Fibroblast of skin of left quadriceps (primary cell): ENCODE measurements at places on chromosomes 4 and X.

DNA sequence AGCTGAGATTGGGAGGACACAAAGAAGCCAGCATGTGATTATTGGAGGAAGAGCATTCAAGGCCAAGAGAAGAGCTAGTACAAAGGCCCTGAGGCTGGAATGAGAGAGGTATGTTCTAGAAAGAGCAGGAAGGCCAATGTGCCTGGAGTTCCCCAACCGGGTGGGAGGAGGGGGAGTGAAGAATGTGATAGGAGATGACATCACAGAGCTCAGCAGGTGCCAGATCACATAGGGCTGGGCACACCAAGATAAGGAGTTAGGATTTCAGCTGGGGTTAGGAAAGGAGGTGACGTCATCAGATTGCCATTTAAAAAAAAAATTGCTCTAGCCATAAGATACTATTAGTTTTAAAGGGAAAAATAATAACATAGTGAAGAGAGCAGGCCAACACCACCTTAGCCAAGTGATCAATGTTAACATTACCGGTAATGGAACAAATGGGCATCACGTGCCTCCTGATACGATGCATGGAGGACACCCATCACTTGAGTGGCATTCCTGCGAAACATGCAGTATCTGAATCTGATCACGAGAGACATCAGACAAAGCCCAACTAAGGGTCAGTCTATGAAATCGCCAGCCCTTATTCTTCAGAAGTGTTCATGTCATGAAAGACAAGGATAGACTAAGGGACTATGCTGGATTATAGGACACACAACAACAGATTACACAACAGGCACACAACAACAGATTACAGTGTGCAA, 344.3 kb downstream of the BCOR start:
- DNase-seq = no peak

DNA sequence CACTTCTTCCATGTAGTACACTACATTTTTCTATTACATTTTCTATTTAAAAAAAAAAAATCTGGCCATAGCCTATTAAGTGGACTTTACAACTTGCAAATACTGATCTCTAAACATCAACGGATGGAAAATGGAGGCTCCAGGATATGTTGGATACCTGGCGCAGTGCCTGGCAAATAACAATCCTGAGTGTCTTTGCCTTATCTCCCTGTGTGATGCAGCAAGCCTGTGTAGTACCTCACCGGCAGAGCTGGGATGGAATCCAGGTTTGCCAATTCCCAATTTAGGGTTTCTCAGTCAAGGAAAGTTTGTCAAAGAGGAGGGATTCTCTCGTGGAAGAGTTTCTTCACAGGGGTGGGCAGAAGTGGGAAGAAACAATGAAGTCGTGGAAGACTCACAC, 93.2 kb downstream of the KDR start:
- DNase-seq = no peak

GRCh38 chrX:96438803-96439202, 245.8 kb upstream of the DIAPH2 start:
- no peak for DNase-seq

GRCh38 chrX:64580605-64581004, 185.4 kb upstream of the MTMR8 start:
- no peak for DNase-seq

DNA sequence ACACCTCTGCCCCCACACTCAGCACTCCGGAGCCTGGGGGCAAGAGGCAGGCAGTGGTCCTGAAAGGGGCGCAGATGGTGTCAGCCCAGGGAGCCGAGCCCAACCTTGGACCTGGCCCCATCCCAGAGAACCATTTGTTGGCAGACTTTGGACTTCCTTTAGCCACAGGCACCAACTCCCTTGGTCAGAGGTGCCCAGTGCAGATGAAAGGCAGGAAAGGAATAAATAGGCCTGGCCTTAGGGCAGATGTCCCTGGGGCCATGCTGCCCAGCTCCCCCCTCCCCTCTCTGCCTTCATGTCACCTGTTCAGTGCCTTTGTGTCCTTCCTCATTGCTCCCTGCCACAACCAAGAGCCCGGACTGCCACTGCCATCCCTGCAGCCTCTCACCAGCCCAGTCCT, 52.8 kb downstream of the SEL1L3 start:
- no peak for DNase-seq

GRCh38 chr4:13990596-13991589, 363.4 kb upstream of the BOD1L1 start:
- no peak for DNase-seq

GRCh38 chrX:54044877-54045338, 635 bp upstream of the PHF8 start:
- no peak for DNase-seq

DNA sequence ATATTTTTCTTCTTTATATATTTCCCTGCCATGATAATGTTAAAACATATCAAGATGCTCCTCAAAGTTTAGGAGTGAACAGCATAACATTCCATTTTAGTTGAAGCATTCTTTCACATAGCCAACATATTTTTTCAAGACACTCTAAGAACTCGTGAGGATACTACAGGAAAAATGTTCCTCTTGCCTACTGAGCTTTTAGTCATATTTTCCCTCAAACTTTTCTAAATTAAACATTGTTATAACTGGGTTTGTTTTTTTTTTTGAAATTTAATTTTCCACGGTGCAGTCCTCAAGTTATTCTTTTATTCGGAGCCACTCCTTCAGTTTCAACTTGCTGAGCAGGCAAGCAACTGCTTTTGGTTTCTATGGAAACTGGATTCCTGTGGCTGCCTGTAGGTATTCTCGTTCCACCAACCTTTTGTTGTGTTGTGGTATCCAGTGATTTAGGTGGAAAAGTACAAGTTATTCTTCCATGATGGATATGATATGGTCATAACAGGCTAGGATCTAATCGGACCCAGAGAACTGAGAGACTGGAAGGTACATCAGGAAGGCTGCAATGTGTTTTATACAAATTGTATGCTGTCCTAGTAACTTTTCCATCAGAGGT, 248.0 kb downstream of the TRIML1 start:
- no peak for DNase-seq

DNA sequence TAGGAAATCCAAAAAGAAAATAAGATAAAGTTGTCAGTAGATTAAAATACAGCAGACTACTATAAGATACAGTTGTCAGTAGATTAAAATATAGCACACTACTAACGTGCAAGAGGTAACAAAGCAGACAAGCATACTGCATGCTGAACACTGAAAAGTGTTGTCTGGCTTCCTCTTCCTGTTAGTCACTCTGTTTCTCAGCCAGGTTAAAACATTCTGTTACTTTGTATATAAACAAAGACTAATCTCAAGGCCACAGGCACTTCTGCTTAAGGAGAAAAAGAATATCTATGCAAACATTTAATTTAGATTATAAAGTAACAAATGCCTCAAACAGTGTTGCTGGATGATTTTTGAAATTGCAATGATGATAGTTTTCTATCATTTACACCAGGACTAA, 41.0 kb upstream of the SCD5 start:
- DNase-seq = no peak

- DNase-seq = no peak
Observed at GRCh38 chrX:131958724-131959123, 64.4 kb upstream of the STK26 start.

- peak; percentile 23 for DNase-seq
Observed at GRCh38 chrX:132127743-132128142, at the start of gene FRMD7. FRMD7 (minus strand) TSS chrX:132128020; CDS start chrX:132127844, 176 bp downstream.
